Activated CD4-positive, alpha-beta T cell treated with anti-CD3 and anti-CD28 coated beads, Interleukin-2, amount 10 ng/mL, durations not matched to agents 24 days and 14 days (primary cell): ENCODE measurements at places on chromosomes 7 and 10. TPM values are rescaled to one million over a fixed set of nuclear protein-coding genes. Genes with fewer than 3 reads are reported as not detected.

Gene TET1
- total RNA-seq, result 0.96 and 1.2 TPM in 2 replicates

- DNase-seq, result peak; percentile 71
These were observed 32.7 kb downstream of the ADAP1 start for GRCh38 chr7:921581-922333.

DNA sequence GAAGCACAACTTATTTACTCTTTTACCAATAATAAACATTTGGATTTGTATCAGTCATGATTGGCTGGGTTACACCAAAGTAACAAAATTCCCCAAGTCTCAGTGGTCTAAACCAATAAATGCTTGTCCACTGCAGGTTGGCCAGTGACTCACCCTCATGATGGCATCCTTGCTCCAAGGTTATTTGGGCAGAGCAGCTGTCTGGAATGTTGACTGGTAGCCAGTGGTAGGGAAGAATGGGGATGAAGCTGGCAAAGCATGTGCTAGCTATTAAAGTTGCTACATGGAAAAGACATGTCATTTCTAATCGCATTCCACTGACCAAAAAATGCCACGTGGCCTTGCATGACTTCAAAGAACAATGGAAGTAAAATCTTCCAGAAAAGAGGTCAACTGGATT lies 1168.7 kb upstream of the CELF2 start:
- no peak for DNase-seq

DNA sequence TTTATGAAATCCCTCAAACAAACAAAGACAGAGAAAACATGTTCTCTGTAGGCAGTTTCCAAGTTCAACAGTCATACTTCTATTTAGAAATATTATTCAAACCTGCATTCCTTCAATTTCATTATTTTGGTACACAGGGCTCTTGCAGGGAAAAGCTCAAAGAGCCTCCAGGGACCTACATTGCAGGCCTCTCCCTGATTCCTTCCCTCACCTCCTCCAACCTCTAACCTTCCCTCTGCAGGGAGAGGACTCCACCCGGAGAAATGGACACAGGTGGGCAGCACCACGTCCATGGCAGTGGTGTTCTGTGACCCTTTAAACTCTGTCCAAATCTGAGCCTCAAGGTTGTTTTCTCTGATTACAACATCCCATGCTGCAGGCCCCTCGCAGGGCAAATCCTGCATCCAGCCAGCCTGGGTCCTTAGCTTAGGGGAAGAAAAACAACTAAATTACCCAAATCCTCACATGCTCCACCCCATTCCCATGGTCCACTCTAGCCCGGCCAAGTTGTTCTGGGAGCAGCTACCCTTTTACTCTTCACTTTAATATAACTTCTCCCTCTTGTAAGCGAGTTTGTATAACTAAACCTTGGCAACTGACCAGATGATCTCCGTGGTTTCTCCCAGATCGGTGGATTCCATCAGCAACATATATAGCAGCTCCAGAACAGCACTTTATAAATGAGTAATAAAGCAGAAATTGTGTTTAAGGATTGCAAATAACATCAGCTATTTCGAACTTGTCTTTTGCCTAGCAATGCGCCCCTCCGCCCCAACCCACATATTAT lies 129.8 kb downstream of the CUBN start:
- DNase-seq, result no peak

DNA sequence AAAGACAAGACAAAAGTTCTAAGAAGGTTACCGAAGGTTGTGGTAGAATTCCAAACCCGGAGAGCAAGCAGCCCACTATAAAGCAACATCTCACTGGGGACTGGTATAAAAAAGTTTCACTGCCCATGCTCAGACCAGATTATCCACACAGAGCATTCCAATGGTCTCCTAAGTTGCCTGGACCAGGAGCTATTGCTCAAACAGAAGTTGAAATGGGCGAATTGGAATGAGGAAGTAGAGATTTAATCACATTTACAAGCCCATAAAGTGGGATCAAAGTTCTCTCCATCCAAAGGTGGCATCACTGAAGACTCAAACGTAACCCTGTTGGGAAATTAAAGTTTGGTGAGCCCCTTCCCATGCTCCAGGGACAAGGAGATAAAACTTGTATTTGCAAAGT lies 19.8 kb downstream of the OR2F1 start:
- DNase-seq, result no peak

- no peak for DNase-seq
These were observed 26.3 kb downstream of the PODXL start for GRCh38 chr7:131530137-131530536.

- no peak for DNase-seq
These were observed 160.7 kb downstream of the CDCA7L start for GRCh38 chr7:21784989-21785388.

Gene PTPRN2
- 0.31 and 0.33 TPM in 2 replicates for total RNA-seq

- no peak for DNase-seq
These were observed 751 bp upstream of the GTPBP10 start for GRCh38 chr7:90345595-90346335.

- DNase-seq, result no peak
These were observed 420.4 kb downstream of the HTR7 start for GRCh38 chr10:90437452-90437851.

- DNase-seq, result no peak
These were observed 8.1 kb upstream of the POLD2 start for GRCh38 chr7:44131173-44132029.

GRCh38 chr10:6239213-6239991 lies 36.7 kb downstream of the PFKFB3 start:
- peak; percentile 87 for DNase-seq

- no peak for DNase-seq
These were observed 6.3 kb downstream of the EPC1 start for GRCh38 chr10:32340596-32341180.

GRCh38 chr10:117159390-117159789 lies 21.3 kb upstream of the VAX1 start:
- no peak for DNase-seq

DNA sequence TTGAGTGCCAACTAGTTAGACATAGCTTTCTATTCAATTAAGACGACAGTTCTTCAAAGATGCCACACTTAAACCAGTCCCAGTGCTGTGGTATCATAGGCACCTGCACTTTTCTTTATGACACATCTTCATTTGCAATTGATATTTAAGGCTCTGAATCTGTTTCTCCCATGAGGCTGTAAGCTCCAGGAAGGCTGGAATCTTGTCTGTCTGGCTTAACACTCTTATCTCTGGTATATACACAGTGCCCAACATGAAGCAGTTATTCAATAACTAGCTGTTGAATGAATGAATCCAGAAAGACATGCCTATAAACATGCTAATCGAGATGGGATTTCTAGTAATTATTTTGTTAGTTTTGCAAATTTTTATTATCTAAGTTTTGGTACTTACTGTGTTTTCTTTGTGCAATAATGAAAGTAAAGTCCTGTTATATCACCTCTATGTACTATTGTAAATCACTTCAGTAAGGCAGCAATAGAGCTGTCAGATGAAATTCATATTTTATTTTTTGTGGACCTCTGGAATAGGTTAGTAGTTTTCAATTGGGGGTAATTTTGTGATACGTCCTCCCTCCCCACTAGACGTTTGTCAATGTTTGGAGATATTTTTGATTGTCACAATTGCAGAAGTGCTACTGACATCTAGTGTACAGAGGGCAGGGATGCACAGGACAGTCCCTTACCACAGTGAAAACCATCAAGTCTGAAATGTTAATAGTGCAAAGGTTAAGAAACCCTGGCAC lies 51.3 kb upstream of the STEAP4 start:
- DNase-seq, result no peak

GRCh38 chr10:34046506-34047034 lies 712.1 kb upstream of the NRP1 start:
- DNase-seq, result no peak

GRCh38 chr7:100890653-100891567 lies 1.4 kb upstream of the UFSP1 start:
- peak; percentile 66 for DNase-seq

Gene PODXL
- 0.47 and 0.71 TPM in 2 replicates for total RNA-seq

DNA sequence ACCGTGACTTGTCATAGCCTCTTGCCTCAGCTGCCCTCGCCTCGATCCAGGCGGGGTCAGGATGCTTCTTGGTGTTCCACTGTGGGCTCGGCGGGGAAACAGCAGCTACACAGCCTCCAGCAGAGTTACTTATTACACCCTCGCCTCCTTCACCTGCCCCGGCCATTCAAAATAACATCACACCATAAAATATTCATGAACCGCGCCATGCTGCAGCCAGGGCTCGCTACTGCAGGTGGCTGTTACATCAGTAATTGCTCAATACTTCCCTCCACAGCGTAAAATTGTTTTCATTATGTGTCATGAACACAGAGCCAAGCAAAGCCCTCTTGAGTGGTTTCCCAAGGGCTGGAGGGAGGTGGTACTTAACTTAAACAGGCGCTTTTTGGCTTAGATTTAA lies 241.5 kb upstream of the SP8 start:
- no peak for DNase-seq

Gene NPY
- total RNA-seq, result not detected in 2 replicates

Gene KIAA1217
- 1.7 and 2.0 TPM in 2 replicates for total RNA-seq

- no peak for DNase-seq
These were observed 807 bp upstream of the MINPP1 start for GRCh38 chr10:87503886-87504285.

Gene HECW1
- not detected in 2 replicates for total RNA-seq

Gene PDE6C
- not detected in 2 replicates for total RNA-seq

DNA sequence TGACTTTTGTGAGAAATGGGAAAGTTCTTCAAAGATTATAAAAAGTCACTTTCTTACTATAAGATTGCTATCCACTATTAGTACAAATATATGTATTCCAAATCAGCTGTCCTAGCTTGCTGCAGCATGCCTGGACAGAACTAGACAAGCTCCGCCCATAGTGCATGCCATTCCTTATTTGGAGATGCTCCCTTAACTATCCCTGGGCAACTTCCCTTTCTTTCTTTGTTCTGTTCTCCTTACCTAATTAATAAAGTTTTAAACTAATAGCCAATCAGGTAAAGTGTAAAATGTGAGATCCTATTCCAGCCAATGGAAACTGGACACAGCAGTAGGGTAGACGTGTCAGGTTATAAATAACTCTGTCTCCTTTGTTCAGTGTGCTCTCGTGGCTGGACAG lies 281.9 kb downstream of the CAMK1D start:
- no peak for DNase-seq

GRCh38 chr7:135757719-135758411 lies 9.3 kb upstream of the FAM180A start:
- DNase-seq, result no peak

DNA sequence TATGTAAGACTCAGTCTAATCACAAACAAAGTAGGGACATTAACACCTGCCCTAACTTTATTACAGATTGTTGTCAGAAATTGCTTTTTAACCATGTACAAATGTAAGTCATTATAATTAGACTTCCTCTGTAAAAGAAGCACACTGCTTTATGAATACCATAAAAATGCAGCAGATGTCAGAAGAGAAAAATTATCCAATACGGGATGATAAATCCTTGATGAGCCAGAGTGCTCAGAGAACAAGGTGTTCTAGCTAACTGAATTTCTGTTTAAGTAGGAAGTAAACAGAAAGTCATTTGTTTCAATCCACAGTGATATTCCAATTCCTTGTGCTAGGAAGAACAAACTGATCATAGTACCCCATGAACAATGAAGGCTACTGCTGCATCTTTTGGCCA lies 54.6 kb upstream of the BMPER start:
- no peak for DNase-seq

- DNase-seq, result no peak
These were observed 137.6 kb upstream of the PRSS1 start for GRCh38 chr7:142611566-142612236.

GRCh38 chr7:141128931-141129330 lies 55.1 kb downstream of the TMEM178B start:
- DNase-seq, result no peak

- no peak for DNase-seq
These were observed 67.8 kb upstream of the NXPH1 start for GRCh38 chr7:8365499-8366110.

- peak; percentile 57 for DNase-seq
These were observed 588 bp downstream of the GLI3 start for GRCh38 chr7:42236266-42236975.

GRCh38 chr7:76296743-76297740 lies 5.4 kb upstream of the HSPB1 start:
- DNase-seq, result no peak

Gene ITGB1
- total RNA-seq, result 50.5 and 57.5 TPM in 2 replicates

DNA sequence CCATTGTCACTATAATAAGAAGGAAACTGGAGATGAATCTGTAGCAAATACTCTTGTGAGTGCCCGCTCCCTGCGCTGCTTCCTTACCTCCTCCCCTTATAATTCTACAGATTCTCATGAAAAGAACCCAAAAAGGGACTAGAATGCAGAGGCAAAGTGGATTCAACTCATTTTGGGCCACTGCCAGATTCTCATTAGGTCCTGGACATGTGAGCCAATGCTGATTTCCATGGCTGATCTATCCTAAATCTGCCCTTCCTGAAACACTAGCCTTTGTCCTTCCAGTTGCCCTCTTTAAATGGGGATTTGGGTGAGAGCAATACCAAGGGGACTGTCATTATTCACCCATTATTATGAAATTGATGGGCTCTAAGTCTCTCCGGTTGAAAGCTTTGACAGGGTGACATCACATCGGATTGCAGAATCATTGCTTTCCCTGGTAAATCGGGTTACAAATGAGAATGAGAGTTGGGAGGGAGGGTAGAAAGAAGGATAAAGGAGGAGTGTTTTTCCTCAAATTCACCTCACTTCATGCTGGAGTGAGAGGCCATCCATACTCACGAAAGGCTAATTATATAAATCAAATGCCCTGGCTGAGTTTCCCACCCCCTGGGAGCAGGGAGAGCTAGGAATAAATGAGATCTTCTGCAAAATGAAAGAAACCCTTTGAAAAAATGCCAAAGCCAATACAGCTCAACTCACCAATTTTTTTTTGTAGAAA lies 37.5 kb downstream of the PTN start:
- DNase-seq, result no peak

GRCh38 chr10:70856454-70856853 lies 31.9 kb downstream of the PCBD1 start:
- no peak for DNase-seq

Gene SPDYE5
- 0.14 TPM in 1 of 2 replicates, not detected in the other for total RNA-seq

GRCh38 chr7:152054367-152055230 lies 29.1 kb downstream of the GALNT11 start:
- no peak for DNase-seq

Gene TACR2
- total RNA-seq, result not detected in 2 replicates
